KBM-7 (cell line): ENCODE measurements at places on chromosomes 4 and X.

GRCh38 chr4:2299794-2300193, 37.9 kb upstream of the MXD4 start:
- DNase-seq = no peak

GRCh38 chrX:129777218-129778030, 2.3 kb upstream of the SASH3 start:
- DNase-seq = peak; percentile 95

DNA sequence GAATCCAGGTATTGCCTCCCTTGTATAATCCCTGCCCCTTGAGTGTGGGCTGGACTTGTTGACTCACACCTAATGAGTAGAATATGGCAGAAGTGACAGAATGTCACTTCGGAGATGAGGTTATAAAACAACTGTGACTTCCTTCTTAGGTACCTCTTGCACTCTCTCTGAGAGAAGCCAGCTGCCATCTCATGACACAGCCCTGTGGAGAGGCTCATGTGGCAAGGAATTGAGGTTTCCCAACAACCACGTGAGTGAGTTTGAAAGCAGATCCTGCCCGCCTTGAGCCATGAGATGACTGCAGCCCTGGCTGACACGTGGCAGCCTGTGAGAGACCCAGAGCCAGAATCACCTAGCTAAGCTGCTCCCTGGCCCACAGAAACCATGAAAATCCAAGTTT, 13.5 kb downstream of the ASB11 start:
- DNase-seq = peak; percentile 52

- no peak for DNase-seq
Observed at GRCh38 chrX:36348509-36348908, 429.0 kb downstream of the CFAP47 start.

DNA sequence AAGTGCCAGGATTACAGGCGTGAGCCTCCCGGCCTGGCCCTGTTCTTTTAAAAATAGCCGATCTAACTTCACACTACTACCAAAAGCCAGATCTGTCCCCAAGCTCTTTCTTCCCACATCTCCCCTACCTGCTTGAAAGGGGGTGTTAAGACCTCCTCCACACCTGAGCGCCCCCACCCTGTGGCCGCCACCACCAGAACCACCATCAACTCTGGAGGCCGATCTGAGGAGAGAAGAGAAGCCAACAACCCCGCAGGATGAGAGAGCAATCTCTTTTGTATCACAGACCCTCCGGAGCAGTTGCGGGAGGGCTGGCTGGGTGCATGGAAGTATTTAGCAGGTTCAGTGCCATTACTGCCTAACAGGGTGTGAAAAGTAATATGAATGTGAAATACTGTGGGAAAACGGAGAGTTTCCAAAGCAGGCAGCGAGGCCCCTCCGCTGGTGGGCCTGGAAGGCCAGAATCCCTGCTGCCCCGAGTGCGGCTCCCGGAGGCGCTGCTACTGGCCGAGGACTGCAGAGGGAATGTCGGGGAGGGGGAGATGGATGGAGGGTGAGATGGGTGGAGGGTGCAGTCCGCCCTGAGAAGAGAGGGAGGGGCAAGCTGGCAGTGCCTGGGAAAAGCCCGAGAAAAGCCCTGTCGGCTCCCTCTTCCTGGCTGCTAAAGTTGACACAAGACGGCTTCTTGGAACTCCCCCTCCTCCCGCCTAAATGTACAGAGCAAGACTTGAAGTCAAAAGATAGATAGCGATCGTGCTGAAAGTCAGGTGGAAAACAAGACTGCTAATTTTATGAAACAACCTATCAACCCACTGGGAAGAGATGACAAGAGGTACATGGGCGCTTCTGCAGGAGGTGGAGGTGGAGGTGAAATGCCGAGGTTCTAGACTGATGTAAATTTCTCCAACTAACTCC, 22.3 kb downstream of the HAND2 start:
- DNase-seq = no peak

DNA sequence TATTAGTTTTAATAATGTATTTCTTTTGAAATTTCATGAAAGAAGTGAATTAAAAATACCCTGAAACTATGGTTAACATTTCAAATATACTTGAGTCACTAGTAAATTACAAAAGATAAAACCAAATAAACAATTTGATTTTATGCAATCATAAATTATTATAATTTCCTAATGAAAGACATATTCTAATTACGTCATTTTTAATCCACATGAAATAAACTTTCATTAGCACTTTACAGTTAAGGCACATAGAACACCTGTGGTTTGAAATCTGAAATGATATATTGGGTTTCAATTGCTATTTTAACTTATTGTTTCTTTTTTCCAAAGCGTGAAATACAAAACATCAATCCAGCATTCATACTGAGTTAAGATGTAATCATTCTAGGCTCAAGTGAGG, 1492.5 kb upstream of the PABPC4L start:
- DNase-seq = no peak

- no peak for DNase-seq
Observed at GRCh38 chr4:4492161-4492847, 49.5 kb downstream of the STX18 start.

- no peak for DNase-seq
Observed at GRCh38 chr4:52675111-52675510, 16.0 kb upstream of the USP46 start.

DNA sequence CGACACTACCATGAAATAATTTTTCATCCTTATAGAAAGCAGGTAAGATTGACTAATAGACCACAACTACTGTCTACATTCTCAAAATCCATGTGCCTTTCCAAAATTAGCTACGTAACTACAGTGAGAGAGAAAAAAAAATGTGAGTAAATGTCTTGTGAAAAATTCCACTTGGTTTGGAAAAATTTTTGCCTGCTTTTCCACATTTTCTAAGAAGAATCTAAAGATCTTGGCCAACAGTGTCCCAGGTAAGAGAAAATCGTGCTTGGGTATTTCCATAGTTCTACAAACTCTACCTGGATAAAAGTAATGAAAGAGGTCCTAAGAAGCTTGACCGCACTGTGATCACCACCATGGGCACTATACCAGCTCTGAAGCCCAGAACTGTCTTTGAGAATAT, 1.4 kb upstream of the CLCN3 start:
- no peak for DNase-seq
